ENCODE measurements at places on chromosomes 11 and 22.

GRCh38 chr11:96134602-96135001 lies 208.4 kb downstream of the MAML2 start:
- no peak for DNase-seq

- DNase-seq: no peak
Measured at GRCh38 chr11:10418259-10418949, 36.7 kb upstream of the AMPD3 start.

DNA sequence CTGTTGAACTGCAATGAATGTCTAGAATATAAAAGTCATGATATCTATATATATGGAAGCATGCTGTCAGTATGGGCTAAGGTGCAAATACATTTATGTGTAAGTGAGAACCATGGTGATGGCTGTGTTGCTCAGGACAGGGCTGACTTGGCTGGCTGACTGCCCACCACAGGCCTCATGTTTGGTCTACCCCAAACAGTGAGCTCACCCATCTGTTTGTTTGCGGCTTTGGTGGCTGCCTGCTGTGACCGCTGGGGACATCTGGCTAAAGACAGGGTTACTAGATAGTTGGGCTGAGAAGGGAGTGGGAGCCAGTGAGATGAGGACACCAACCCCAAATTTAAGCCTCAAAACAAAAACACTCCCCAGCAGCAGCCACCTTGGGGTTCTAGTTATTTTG lies 6.3 kb downstream of the CD44 start:
- no peak for DNase-seq

- DNase-seq: no peak
Measured at GRCh38 chr11:125371431-125371935, 124.6 kb downstream of the FEZ1 start.

DNA sequence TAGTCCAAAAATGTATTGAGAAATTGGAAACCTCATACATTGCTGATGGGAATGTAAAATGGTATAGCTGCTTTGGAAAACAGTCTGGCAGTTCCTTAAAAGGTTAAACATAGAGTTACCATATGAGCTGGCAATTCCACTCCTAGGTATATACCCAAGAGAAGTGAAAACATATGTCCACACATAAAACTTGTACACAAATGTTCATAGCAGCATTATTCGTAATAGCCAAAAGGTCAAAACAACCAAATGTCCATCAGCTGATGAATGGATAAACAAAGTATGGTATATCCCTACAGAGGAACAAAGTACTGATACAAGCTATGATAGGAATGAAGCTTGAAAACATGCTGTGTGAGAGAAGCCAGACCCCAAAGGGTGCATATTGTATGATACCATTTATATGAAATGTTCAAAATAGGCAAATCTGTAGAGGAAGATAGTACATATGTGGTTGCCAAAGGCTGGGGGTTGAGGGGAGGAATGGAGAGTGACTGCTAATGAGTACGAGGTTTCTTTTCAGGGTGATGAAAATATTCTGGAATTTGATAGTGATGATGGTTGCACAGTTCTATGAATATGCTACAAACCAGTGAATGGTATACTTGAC lies 85.8 kb downstream of the ZBTB16 start:
- no peak for DNase-seq

GRCh38 chr11:87284306-87284705 lies 246.6 kb downstream of the TMEM135 start:
- DNase-seq: no peak

DNA sequence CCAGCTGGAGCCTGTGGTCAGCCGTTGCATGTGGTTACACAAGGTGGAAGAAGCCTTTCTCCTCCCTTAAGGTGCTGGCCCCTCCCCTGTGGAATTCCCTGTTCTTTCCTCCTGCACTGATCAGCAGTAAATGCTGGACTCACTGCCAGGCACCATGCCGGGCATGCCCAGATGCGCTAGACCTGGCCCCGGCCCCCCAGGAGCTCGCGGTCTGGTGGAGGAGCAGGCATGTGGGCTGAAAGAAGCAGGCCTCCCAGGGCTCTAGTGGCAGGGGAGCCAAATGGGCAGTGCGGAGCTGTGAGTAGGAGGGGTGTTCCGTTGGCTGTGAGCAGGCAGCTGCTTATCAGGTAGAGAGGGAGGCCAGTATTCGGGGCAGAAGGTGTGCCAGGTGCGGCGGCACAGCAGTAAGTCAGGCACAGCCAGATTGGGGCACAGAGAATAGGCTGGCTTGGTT lies 10.2 kb downstream of the DGKZ start:
- no peak for DNase-seq

GRCh38 chr11:124640666-124641065 lies 18.0 kb downstream of the TBRG1 start:
- DNase-seq: no peak

DNA sequence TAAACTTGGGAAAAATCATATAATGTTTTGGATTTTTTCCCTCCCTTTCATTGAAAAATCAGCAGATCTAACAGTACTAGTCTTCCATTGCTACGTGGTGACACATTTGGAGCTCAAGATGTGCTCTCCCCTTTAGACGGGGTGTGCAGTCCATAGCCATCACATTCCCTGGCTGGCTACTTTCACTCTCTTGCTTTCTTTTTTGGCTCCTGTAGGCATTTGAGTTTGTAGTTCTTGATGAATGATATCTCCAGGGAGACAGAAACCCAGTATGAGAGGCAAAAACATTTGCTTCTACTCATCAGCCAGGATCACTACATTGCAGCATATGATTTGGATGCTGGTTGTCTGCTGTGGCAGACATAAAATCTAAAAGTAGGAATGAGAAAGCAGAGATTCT lies 12.1 kb downstream of the CCDC81 start:
- DNase-seq: no peak

DNA sequence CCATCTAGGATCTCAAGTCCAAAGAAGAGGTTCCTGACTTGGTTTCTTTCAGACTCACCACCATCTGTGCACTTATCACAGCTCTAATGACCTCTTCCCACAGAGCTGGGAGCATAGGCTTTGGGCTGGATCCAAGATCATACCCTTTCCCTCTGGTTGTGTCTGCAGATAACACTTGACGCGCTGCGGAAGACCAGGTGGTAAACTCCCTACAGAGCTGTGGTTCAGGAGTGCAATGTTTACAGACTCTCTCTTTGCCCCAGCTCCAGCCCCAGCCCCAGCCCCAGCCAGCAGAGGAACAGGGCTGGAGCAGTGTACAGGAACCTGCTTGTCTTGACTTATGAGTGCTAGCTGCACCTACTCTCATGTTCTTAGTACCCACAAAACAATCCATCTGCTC lies 274.4 kb upstream of the SYN3 start:
- no peak for DNase-seq

DNA sequence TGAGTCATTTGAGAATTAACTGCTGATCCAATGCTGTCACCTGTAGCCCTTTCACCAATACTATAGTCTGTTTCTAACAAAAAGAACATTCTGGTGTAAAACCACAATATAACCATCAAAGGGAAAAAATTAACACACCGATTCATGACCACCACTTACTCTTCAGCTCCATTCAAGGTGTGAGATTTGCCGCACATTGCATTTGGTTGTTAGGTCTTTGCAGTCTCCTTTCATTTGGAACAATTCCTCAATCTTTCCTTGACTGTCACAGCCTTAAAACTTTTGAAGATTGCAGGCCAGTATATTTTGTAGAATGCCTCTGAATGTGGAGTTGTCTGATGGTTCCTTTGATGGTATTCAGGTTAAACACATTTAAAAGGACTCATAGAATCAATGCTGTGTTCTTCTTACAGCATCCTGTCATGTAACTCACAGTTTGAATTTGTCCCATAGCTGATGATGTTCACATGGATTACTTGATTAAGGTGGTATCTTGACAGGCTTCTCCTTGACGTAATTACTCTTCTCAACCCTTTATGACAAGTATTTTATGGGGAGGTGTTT lies 63.6 kb downstream of the TNRC6B start:
- no peak for DNase-seq

- no peak for DNase-seq
Measured at GRCh38 chr11:121238956-121239355, 53.6 kb upstream of the SC5D start.

- DNase-seq: no peak
Measured at GRCh38 chr11:41237382-41237781, 222.1 kb downstream of the LRRC4C start.

GRCh38 chr11:66619080-66619554 lies 2.7 kb downstream of the RBM14 start:
- DNase-seq: no peak

DNA sequence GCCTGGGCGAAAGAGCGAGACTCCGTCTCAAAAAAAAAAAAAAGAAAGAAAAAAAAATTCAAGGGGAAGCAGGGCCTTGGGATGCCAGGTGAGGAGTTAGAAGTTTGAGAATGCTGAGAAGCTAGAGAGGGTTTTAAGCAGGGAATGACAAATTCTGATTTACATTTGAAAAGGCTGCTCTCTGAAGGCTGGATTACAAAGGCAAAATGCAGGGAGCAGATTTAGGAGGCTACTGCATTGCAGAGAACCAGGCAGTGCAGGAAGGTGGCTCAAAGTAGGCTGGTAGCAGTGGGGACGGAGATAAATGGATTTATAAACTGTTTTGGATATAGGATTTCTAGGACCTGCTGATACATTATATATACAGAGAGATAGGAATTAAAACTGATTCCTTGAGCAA lies 66.6 kb downstream of the KCNC1 start:
- no peak for DNase-seq

GRCh38 chr11:93591247-93591898 lies 48.2 kb upstream of the SMCO4 start:
- DNase-seq: no peak

GRCh38 chr11:119148720-119149017 lies 183 bp upstream of the ABCG4 start:
- DNase-seq: no peak

- DNase-seq: no peak
Measured at GRCh38 chr22:37824674-37825641, 1.8 kb downstream of the GALR3 start.

DNA sequence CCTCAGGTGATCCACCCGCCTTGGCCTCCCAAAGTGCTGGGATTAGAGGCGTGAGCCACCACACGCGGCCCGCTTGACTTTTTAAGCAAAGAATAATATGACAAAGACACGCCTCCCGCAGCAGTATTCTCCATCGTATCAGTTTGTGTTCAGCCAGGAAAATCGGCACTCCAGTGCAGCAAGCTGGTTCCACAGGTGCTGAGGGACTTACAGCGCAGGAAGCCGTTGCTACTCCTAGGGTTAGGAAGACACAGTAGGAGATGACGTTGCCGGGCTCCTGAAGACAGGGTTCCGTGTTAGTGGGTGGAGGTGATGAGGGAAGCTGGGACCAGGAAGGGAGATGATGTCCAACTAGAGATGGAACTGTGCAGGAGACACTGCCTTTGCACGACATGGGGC lies 65.8 kb upstream of the CECR2 start:
- DNase-seq: no peak

DNA sequence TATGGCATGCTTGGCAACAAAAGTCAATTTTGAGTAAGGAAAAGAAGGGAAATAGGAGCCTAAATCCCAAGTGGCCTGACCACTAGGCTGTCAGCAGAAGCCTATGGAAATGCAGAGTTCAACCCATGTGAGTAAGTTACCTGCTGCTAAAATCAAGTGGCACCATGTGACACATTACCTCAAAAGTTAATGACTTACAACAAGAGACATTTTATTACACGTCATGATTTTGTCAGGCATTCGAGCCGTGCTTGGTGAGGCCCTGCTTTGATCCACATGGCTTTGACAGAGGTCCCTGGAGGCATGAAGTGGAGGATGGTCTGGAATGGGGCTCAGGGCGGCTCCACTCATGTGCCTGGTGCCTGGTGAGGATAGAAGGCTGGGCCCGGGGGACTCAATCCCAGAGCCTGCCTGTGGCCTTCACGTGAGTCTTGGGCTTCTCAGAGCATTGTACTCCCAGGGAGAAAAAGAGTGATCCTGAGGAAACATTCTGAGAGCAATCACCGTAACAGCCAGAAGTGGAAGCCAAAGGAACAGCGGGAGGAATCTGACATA lies 339.1 kb upstream of the B3GAT1 start:
- DNase-seq: no peak

GRCh38 chr11:86313793-86314192 lies 11.8 kb downstream of the HIKESHI start:
- no peak for DNase-seq

DNA sequence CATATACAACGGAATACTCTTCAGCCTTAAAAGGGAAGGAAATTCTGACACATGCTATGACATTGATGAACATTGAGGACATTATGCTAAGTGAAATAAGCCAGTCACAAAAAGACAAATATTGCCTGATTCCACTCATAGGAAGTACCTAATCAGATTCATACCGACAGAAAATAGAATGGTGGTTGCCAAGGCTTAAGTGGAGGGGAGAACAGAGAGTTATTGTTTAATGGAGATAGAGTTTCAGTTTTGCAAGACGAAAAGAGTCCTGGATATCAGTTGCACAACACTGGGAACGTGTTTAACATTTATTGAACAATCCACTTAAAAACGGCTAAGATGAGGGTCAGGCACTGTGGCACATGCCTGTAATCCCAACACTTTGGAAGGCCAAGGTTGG lies 45.6 kb upstream of the HIPK3 start:
- no peak for DNase-seq

DNA sequence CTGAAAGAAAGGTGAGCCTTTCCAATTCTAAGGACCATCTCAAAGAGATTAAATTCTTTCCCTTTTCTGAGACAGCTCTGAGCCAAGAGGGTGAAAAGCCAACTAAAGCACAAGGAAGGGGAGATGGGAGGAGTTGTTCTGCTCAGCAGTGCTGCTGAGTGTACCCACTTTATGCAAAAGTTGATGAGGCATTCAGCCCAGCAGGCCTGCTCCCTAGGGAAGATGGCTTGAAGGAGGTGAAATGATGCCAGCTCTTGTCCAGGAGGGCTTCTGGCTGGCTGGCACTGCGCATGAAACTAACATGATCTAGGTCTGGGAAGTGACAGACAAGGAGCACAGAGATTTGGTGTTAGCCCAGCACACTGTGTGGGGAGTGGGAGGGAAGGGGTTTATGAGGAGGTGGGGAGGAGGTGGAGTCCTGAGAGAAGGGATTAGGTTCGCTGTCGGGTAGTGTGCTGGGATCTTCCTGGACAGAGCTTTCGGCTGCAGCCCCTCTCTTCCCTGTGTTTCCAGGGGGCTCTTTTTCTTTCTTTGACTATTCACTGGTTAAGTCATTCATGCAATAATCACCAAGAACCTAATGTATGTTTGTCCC lies 225.5 kb upstream of the NARS2 start:
- DNase-seq: no peak

Measured in NCI-H1048 (cell line).